ENCODE measurements at places on chromosomes 6 and 20.

DNA sequence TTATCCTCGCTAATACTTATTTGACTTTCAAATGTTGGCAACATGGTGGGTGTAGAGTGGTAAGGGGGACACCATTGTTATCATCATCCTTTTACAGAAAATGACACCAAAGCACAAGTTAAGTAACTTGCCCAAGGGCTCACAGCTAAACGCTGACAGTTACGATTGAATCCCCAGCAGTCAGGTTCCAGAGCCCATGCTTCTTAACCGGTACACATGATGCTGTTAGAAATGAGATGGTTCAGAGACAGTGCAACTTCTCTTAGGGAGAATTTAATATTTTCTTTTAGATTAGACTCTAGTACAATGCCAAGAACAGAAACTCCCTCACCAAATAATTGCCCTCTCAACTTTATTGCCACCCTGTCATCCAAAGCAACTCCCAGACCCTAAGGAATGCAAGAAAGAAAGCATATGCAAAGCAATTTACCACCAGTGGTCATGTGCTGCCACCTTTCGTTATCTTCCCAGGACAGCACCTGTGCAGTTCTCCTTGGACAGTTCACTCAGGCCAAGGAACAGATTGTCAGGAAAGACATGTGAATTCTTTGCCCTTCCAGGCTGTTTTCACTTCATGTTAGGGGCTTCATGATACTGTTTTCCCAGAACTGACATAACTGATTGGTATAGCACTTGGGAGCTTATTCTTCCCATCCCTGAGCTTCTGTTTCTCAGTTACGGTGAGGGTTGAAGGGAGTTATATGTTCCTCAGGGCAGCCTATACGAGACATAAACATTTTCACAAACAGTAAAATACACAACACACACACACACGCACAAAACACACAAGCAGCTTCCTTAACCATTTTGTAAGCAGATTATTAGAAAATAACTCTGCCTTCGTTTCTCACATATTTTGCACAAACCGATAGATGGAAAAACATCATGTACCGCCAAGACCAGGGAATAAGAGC is 5.1 kb downstream of the HLA-DMA start:
- DNase-seq: no peak

- no peak for DNase-seq
Observed at GRCh38 chr6:118263921-118264486, 284.1 kb upstream of the PLN start.

- no peak for DNase-seq
Observed at GRCh38 chr6:114144887-114145851, 174.2 kb upstream of the HDAC2 start.

DNA sequence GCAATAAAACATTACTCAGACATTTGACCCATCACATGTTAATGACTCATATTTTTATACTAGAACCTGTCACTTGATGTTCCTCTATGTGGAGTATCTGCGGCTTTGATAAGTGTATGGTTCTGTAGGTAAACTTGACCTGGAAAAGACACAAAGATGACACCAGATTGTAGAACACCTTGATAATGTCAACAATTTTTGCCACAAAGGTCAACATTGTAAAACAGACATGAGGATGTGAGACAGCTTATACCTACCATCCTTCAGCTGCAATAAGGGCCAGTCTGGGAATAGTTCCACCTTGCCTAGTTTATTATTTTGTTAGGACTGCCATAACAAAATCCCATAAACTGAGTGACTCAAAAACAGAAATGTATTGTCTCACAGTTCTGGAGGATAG is 202.4 kb downstream of the LMBRD1 start:
- no peak for DNase-seq

- no peak for DNase-seq
Observed at GRCh38 chr6:96542702-96543101, 20.2 kb upstream of the FHL5 start.

- no peak for DNase-seq
Observed at GRCh38 chr6:28580475-28580874, 54.8 kb downstream of the GPX5 start.

DNA sequence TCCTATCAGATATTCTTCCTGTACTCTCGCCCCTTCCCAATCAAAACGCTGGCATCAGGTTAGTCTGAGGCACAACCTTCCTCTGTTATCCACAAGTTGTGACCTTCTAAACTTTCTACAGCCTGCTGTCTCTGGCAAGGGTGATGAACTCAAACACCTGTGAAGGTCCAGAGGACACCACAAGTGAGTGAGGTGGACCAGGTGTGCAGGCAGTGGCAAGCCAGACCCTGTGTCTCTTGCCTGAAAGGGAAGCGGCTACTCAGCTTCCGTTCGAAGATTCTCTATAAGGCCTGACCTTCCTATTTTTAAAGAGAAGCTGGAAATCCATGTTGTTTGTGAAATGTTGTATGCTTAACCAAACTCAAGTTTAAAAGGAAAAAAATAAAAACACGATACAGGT is 36.8 kb downstream of the GCM1 start:
- no peak for DNase-seq

- DNase-seq: peak; percentile 69
Observed at GRCh38 chr6:111625461-111626391, 20.0 kb upstream of the TRAF3IP2 start.

GRCh38 chr6:76644231-76644630 is 571.8 kb upstream of the IMPG1 start:
- DNase-seq: no peak

GRCh38 chr6:122631571-122632249 is 21.5 kb downstream of the PKIB start:
- DNase-seq: no peak

DNA sequence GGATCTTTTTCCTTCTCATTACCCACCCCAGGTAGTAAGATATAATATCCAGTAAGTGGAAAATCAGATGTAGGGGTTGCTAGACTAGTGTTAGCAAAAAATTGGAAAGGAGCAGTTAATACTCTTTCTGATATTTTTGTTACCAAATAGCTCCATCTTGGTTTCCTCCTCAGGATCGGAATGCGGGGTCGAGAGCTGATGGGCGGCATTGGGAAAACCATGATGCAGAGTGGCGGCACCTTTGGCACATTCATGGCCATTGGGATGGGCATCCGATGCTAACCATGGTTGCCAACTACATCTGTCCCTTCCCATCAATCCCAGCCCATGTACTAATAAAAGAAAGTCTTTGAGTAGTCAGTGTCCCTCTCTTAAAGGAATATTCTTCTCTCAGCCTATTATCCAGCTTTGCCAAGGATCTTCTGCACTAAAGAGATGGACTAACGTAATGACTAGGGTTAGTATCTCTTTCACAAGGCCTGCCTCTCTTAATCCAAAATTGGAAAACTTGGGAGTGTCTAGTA is 1.5 kb downstream of the ROMO1 start:
- no peak for DNase-seq

- no peak for DNase-seq
Observed at GRCh38 chr20:4665591-4665990, 56.1 kb upstream of the PRND start.

- DNase-seq: no peak
Observed at GRCh38 chr6:146345598-146345997, 198.0 kb upstream of the RAB32 start.

GRCh38 chr6:125956506-125957390 is at the start of gene HINT3:
TSS of gene HINT3 (plus strand) at chr6:125956770. CDS start at chr6:125956978, 208 bp downstream.
- peak; percentile 94 for DNase-seq

GRCh38 chr6:156857573-156857972 is 80.4 kb downstream of the ARID1B start:
- DNase-seq: no peak
